ENCODE measurements at places on chromosomes 7 and 10. TPM values are rescaled to one million over a fixed set of nuclear protein-coding genes. Genes with fewer than 3 reads are reported as not detected.

The PHKG1 gene
- total RNA-seq, result 0.34 TPM

The TRPV5 gene
- not detected for total RNA-seq

The METTL2B gene
- total RNA-seq, result 29.7 TPM

The PAX4 gene
- total RNA-seq, result not detected

DNA sequence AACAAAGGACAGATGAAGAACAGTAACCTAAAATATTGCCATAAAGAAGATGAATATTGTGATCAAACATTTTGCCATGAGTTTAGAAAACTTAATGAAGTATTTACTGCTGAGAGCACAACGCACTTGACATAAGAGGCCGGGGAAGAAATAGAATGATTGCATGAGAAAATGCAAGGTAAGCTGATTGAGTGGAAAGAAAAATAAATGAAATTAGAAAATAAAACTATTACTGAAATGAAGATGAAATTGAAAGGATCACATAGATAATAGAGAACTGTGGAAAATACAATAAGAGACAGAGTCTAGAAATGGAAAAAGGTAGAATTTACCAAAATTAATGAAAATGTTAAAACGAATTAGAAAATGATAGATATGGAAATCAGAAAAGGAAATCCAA is 10.1 kb downstream of the RAB18 start:
- DNase-seq, result no peak

DNA sequence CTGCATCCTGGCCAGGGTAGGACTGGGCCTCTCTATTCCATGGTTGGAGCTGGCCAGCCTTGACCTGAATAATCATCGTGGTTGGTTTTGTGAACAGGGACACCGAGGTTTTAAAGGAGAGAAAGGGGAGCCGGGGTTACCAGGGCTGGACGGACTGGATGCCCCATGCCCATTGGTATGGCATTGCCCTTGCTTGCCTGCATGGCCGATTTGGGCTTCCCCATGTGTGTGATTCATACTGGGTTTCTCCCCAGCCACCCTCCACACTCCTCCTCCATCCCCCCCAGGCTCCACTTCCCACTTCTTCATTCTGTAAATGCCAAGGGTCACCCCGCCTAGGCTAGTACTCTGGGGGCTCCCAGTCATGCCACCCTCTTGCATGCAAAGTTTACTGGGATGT is 98.8 kb upstream of the MACROH2A2 start:
- DNase-seq, result no peak

DNA sequence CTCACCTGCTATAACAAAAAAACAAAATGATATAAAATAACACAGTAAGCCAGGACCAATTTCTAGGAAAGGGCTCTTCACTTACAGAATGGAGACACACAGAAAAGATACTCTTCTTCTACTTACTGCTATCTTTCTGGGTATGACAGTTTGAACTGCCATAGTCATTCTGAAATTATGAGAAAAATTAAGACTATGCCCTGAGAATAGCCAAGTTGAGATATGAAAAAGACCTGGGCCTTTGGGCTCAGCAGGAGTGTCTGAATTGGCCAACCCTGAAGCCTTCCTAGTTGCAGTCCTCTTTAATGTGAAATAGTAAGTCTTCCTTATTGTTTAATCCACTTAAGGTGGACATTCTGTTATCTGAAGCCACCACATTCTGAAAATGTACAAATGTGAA is 519.5 kb downstream of the GRID1 start:
- DNase-seq, result no peak

DNA sequence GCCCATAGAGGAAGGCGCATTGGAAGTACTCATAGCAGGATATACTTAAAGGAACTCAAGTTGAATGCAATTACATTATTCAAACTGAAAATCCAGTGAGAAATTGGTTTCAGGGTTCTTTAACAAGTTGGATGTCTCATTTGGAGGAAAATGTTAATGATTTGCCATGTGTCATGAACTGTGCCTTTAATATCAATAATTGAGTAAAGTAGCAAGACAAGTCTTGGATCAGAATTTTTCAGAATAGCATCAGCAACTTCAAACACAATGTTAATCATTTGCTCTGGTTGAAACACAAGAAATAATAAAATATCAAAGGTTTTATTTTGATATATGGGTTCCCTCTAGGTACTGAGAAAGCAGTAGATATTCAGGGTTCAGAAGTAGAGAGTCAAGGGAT is 24.5 kb upstream of the POU6F2 start:
- DNase-seq, result no peak

Data from dermis blood vessel endothelial cell (primary cell).